ENCODE measurements at places on chromosomes 13 and 19.
A peak's percentile ranks its signal among the peaks of the same experiment; 100 is the strongest.

GRCh38 chr19:47267350-47267759 lies 7.3 kb upstream of the INAFM1 start:
- DNase-seq = no peak

- DNase-seq = no peak
Observed at GRCh38 chr19:48624791-48625723, 5.8 kb downstream of the SPHK2 start.

DNA sequence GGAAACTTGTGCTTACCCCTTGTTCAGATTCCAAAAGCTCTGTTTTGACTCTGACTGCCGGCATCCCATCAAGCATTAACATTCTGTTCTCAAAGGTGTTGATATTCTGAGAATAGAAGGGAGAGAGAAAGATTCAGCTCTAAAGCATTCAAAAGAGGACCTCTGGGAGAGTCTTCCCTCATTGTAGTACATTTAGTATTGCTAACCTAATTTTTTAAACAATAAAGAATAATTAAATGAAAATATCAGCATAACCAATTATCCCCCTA lies 190.3 kb downstream of the KLF12 start:
- no peak for DNase-seq

- DNase-seq = peak; percentile 16
Observed at GRCh38 chr19:30228113-30228834, 143.9 kb upstream of the ZNF536 start.

DNA sequence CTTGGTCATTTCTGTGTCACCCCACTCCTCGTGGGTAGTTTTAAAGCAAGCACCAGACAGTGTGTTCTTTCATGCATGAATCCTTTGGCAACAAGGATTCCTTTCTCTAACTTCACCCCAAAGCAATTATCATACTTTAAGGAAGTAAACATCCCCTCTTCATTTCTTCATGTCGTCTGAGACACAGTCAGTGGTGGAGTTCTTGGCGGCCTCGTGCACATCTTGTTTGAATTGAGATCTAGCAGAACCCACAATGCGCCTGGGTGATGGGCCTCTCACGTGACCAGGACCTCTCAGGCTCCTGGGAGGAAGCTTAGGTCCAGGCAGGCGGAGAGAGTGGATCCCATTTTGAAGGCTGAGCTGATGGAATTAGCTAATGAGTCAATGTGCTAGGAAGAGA lies 2.6 kb downstream of the ACSBG2 start:
- DNase-seq = no peak

DNA sequence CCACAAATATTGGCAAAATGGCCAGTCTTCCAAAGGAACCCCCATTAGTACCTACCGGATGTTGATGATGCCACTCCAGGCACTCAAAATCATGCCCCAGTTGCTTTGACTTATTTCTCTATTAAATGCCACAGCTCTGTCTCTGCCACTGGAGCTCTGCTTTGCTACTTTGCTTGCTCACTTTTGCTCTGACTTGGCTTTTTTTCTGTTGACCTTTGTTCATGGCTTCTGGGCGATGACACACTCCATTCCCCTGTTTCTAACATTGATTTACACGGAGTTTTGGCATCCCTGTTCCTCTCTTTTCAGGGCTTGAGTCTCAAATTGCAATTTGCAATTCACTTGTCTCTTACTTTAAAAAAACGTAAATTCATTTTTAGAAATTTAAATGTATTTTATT lies 217.1 kb upstream of the SPRY2 start:
- DNase-seq = no peak

GRCh38 chr19:12937093-12937926 lies 1.1 kb upstream of the CALR start:
- DNase-seq = peak; percentile 50

DNA sequence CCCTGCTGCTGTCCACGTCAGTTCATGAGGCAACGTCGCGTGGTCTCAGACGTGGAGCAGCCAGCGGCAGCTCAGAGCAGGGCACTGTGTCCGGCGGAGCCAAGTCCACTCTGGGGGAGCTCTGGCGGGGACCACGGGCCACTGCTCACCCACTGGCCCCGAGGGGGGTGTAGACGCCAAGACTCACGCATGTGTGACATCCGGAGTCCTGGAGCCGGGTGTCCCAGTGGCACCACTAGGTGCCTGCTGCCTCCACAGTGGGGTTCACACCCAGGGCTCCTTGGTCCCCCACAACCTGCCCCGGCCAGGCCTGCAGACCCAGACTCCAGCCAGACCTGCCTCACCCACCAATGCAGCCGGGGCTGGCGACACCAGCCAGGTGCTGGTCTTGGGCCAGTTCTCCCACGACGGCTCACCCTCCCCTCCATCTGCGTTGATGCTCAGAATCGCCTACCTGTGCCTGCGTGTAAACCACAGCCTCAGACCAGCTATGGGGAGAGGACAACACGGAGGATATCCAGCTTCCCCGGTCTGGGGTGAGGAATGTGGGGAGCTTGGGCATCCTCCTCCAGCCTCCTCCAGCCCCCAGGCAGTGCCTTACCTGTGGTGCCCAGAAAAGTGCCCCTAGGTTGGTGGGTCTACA lies 6.6 kb downstream of the FSTL3 start:
- no peak for DNase-seq

GRCh38 chr19:7063339-7063738 lies 4.9 kb upstream of the MBD3L3 start:
- no peak for DNase-seq

- no peak for DNase-seq
Observed at GRCh38 chr13:94657167-94657566, 55.2 kb downstream of the SOX21 start.

DNA sequence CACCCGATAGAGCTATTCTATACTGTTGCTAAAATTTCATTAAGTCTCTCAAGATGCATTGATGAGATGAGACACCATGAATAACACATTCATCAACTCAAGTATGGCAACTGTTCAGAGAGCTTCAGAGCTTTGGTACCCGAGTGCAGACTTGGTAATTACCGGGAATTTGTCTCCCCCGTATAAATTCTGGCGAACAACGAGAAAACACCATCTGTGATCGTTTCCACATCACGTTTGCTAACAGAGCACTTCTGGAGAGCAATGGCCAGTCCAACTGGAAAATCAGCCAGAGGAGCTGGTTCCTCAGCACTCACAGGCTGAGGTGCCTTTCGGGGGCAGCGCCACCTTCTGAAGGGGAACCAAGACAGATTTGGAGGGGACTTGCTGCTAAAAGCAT lies 40.2 kb downstream of the SUGP2 start:
- DNase-seq = no peak

- DNase-seq = no peak
Observed at GRCh38 chr19:873084-873483, 13.6 kb downstream of the CFD start.

DNA sequence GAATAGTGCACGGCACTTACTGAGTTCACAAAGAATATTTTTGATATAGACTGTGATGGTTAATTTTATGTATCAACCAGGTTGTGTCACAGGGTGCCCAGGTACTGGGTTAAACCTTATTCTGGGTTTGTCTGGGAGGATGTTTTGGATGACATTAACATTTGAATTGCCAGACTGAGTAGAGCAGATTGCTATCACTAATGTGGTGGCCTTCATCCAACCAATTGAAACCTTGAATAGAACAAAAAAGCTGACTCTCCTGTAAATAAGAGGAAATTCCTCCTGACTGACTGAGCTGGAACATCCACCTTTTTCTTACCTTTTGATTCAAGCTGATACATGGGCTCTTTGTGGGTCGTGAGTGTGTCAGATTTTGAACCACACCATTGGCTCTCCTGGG lies 1424.4 kb upstream of the MIR17HG start:
- DNase-seq = no peak

DNA sequence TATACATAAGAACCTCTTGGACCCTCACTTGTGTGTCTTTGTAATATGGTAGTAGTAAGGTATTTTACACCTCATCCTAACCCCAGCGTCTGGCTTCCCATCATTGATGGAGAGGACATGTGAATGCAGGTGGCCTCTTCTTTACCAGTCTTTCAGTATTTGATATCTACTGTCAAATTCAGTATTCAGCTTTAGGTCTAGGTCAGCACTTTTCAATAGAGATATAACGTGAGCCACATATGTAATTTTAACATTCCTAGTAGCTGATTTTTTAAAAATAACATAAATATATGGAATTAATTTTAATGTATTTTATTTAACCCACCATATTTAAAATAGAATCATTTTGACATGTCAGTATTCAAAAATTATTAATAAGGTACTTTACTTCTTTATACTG lies 2.9 kb downstream of the RAP2A start:
- no peak for DNase-seq

DNA sequence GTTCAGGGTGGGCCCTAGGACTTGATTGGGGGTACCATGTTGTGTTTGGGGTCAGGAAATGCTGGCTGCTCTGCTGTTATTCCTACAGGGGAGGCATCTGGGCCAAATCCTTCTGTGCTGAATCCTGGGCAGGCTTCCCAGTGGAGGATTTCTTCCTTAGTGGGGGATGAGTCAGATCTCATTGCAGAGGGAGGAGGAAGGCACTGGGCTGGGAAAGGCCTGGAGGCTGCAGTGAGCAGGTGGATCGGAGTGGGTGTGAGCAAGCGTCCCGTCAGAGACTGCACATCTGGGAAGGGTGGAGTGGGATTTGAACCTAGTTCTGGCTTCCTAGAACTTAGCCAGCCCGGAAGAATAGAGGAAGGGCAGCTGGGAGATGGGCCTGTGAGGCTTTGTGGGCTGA lies 11.5 kb downstream of the CCDC124 start:
- DNase-seq = no peak

DNA sequence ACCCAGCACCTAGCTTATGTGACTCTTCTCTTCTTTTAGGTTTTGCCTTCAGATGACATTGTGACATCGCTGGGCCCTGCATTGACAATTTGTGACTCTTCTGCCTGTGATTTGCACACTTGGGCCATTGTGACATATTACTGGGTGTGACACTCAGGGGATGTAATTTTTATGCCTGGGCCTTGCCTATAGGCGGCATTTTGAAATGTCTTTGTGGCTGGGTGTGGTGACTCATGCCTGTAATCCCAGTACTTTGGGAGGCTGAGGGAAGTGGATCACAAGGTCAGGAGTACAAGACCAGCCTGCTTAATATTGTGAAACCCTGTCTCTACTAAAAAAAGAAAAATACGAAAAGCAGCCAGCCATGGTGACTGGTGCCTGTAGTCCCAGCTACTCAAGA lies 28.4 kb upstream of the ZNF681 start:
- no peak for DNase-seq

- DNase-seq = no peak
Observed at GRCh38 chr13:46544208-46544607, 8.8 kb upstream of the LRCH1 start.

- no peak for DNase-seq
Observed at GRCh38 chr13:80530191-80530590, 189.3 kb upstream of the SPRY2 start.

- no peak for DNase-seq
Observed at GRCh38 chr19:31574251-31574973, 225.2 kb upstream of the TSHZ3 start.

DNA sequence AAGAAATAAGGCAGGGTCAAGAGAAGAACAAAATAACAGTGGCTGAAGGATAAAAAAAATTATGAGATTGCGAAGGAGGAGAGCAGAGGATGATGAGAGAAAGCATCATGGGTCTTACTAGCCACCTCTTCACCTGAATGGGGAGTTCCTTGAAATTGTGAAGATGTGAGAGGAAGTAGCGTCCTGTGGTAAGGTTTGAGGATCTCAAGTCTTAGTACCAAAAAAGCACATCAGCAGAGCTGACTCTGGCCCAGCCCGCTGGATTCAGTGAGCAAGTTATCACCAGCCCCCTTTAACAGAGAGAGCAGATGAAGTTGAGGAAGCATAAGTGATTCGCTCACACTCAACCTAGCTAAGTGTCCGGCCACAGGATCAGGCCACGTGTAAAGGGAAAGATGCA lies 61.8 kb downstream of the RXFP2 start:
- no peak for DNase-seq

DNA sequence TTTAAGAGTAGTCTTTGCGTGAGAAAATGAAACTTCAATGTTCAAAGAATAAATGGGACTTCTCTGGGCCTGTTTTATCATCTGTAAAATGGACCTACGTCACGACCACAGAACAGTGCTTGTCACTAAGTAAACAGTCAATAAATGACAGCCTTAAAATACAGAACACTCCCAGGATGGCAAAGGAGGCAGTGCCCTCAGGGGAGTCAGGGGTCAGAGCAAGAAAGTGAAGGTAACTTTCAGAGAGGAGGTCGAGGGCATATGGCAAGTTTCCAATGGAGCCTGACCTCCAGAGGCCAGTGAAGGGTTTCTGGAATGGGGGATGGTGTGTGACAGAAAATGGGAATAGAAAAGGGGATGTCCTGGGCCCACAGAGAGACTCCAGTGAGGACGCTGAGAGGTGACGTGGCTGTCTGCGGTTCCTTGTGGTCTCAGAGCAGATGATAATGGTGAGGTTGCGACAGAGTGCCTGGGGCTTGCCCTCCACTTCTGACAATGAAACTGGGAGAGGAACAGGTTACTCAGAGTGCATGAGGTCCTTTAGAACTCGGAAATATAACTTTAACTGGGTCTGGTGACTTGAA lies 91.8 kb downstream of the UBL3 start:
- DNase-seq = no peak

GRCh38 chr13:61727767-61728166 lies 312.1 kb upstream of the PCDH20 start:
- no peak for DNase-seq

- no peak for DNase-seq
Observed at GRCh38 chr19:39200803-39201115, 3.3 kb downstream of the SYCN start.

DNA sequence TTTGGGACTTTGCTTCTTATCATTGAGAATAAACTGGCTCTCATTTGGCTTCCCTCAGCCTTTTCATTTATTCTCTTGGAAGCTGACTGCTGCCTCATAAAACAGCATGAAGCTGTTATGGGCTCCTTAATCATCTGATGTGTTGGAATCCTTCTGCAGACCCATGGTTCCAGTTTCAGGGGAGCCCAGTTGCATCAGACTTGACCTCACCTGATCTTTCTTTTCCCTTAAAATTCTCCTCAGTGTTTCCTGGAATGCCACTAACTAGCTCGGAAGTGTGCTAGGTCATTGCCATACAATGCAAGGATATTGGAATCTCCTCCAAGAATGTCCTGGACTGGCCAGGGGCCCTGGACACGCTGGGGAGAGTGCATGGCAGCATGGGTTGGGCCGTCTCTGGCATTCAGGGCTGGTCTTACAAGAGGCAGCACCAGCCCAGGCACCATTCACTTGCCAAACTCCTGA lies 158.7 kb downstream of the FLT1 start:
- no peak for DNase-seq

DNA sequence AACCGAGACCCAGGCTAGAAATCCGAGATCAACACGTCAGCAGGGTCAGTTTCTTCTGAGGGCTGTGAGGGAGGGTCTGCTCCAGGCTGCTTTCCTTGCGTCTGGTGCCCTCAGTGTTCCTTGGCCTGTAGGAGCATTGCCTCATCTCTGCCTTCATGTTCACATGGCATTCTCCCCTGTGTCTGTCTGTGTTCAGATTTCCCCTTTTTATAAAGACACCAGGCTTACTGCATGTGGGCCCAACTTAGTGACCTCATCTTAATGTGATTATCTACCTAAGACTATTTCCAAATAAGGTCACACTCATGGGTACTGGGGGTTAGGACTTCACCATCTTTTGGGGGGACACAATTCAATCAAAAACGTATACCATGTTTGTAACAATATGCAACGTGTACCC lies 57.2 kb upstream of the C1QTNF9 start:
- no peak for DNase-seq

GRCh38 chr13:108218044-108218974 lies at the start of gene ABHD13:
Gene ABHD13 (plus strand): TSS chr13:108218392. CDS start chr13:108229219, 10,827 bp downstream.
- peak; percentile 88 for DNase-seq

GRCh38 chr13:31996601-31997000 lies 35.0 kb upstream of the FRY start:
- DNase-seq = no peak

- DNase-seq = no peak
Observed at GRCh38 chr13:36352350-36352749, 6.2 kb upstream of the SPART start.

GRCh38 chr13:50955798-50956197 lies 46.2 kb downstream of the RNASEH2B start:
- DNase-seq = no peak
